ENCODE measurements at places on chromosomes 4 and X.

DNA sequence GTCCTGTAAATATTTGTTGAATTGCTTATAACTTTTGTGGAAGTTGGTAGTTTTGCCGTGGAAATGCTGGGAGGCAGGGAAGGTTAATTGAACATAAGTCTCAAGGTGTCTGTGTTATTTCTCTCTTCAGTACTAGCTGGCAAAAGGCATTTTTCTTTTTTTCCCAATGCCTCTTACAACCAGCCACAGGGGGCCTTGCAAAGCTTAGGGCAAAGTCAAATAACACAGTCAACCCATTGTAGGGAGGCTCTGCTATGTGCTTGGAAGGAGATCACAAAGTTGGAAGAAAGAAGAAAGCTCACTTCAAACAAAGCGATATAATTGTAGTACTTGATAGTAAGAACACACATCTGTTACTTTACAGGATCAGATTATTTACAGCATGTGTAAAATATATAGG lies 802.6 kb downstream of the PDHA2 start:
- DNase-seq, result no peak

DNA sequence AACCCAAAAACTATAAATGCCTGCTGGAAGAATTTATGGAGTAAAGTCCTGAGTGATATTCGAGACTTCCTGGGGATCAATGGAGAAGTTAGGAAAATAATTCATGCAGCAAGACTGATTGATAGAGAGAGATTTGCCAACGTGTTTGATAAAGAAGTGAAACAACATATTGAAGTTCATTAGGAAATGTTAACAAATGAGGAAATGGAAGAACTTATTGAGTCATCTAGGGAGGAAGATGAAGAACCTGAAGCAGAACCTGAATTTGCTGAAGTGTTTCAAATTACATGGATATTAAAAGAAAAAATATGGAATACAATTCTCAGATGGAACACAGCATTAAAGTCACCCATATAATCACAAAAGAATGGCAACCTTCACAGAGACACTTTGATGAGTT lies 39.0 kb downstream of the DDX60 start:
- no peak for DNase-seq

- no peak for DNase-seq
These were observed 186.3 kb downstream of the SLC7A11 start for GRCh38 chr4:138055890-138056289.

DNA sequence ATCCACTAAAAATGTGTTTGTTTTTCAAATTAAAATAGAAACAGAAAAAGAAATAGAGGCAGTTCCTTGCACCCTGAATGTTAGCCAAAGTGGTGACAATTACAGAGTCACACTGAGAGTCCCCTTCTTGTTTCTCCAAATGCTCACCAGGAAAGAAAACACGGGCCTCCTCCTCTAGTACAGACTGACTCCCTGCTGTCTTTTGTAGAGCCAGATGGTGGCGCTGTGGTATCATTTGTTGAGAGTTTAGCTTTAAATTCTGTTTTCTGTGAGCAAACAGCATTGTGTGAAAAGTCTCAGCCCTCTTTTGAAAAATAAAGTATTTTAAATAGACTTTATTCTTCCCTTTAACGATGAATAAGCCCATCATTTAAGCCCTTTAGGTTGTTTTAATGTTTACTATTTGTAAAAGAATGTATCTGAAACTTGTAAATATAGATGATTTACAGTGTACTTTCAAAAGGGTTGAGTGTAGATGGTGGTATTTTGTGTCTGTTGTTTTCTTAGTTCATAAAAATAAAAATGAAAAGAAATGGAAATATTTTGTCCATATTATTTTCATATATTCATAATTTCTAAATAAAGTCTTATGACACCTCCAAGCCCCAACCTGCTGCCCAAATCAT lies 36.9 kb upstream of the ATOH1 start:
- DNase-seq, result peak; percentile 27

DNA sequence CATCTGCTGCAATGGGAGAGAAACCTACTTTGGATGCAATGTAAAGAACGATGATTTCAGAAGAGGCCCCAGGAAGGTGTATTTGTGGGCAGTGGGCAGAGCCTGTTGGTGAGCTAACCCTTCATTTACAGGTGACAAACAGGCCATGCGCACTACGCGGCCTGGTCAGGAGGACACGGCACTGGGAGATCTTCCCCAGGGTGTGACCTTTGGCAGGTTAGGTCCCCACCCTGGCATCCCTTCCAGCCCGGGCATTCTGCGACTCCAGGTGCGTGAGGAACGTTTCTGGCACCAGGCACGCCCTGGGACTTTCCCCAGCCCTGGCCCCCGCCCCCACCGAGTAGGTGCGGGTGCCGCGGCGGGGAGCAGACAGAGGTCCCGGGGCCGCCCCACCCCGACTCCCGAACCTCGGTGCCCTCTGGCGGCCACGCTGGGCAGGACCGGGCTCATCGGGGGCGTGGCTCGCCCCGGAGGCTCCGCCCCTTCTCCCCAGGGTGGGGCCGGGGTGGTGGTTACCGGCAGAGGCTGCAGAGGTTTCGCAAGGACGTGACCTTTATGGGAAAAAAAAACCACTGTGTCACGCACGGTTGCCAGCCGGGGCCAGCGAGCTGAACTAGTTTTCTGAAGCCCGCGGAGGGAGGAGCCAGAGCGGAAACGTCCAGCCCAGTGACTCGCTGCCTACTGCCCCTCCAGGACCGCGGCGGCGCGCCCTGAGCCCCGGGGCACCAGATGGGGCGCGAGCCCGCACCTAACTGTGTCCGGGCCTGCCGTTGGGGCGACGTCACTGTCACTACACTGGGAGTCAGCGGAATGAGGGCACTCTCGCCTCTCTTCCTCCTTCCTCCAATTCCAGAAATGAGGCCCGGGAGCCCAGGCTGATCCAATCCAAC lies 5.0 kb upstream of the NYX start:
- DNase-seq, result peak; percentile 34

- DNase-seq, result no peak
These were observed 552.9 kb upstream of the PABPC4L start for GRCh38 chr4:134754301-134755019.

DNA sequence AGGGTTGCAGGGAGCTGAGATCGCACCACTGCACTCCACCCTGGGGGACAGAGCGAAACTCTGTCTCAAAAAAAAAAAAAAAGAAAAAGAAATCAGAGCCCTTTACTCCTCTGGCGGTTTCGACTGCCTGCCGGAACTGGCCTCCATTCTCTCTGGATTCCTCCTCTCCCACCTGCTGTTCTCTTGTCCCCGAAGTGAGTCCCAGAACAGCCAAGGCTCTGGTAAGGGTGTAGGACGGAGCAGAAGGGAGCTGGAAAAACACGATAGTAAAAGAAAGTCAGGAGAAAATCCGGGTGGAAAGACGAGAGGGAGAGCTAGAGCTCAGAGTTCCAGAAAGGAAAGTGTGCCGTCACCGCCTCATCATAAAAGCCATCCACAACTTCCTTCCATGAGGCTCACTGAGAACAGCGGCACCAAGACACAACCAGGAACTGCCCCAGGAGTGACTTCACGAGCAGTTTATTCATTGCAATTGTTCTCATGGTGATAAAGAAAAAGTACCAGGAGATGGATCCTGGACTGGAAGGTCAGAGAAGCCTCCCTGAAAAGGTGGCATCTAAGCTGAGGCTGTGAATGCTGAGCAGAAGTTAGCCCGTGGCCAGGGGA lies 12.3 kb downstream of the TLR3 start:
- DNase-seq, result no peak

GRCh38 chrX:153773741-153774575 lies 6.9 kb upstream of the SRPK3 start:
- no peak for DNase-seq
